G401 (cell line): ENCODE measurements at places on chromosomes 12 and 14. TPM values are rescaled to one million over a fixed set of nuclear protein-coding genes. Genes with fewer than 3 reads are reported as not detected.
A peak's percentile ranks its signal among the peaks of the same experiment; 100 is the strongest.

GRCh38 chr12:8035440-8036010 lies 3.0 kb downstream of the FOXJ2 start:
- DNase-seq: peak; percentile 18

MEG3 gene
- 3.4 TPM in 1 of 2 replicates, not detected in the other for total RNA-seq

- no peak for DNase-seq
Observed at GRCh38 chr14:68657300-68658028, 135.4 kb downstream of the ZFP36L1 start.

- no peak for DNase-seq
Observed at GRCh38 chr14:65476273-65476941, 63.9 kb downstream of the FUT8 start.

NT5DC3 gene
- total RNA-seq: 4.9 and 7.6 TPM in 2 replicates

DNA sequence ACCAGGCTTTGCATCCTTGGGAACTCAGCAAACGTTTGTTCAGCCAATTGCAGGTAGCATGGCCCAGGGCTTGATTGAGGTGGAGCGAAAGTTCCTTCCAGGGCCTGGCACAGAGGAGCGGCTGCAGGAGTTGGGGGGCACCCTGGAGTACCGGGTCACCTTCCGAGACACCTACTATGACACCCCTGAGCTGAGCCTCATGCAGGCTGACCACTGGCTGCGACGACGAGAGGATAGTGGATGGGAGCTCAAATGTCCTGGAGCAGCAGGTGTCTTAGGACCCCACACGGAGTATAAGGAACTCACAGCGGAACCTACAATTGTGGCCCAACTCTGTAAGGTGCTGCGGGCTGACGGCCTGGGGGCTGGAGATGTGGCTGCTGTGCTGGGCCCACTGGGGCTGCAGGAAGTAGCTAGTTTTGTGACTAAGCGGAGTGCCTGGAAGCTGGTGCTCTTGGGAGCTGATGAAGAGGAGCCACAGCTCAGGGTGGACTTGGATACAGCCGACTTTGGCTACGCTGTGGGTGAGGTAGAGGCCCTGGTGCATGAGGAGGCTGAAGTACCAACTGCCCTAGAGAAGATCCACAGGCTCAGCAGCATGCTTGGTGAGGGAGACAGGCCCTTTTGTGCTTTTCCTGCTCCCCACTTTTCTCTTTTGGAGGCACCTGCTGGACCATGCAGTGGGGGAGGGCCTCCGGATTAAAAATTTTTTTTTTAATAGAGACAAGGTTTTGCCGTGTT lies 799 bp downstream of the THTPA start:
- no peak for DNase-seq

- no peak for DNase-seq
Observed at GRCh38 chr14:89720076-89720687, 234.3 kb downstream of the EFCAB11 start.
